Foreskin melanocyte (primary cell): ENCODE measurements at places on chromosomes 2 and 18.

DNA sequence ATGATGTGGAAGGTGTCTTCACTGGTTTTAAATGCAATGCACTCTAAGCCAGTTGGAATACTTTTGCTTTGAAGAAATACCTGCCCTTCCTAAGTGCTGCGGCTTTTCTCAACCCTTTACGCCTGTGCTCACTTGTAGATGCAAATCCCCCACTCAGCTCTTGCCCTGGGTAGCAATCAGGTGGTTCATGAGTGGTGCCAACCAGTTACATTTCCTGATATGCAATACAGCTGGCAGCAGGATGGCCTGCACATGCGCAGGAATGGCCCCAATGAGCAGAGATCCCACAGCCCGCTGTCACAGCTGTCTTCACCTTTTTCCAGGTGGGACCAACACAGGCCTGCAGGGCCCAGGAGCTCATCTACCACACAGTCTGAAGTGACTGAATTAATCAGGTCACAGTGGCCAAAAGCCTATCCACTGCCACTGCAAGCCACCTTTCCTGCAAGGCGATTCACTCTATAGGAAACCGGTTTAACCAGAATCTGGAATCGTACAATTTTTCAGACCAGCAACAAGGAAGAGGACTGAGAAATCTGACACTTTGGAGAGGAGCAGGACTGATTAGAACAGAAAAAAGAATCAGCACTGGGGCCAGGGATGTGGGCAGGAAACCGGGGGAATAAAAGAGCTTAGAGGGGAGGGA, 247.8 kb downstream of the MYT1L start:
- DNase-seq, result no peak

DNA sequence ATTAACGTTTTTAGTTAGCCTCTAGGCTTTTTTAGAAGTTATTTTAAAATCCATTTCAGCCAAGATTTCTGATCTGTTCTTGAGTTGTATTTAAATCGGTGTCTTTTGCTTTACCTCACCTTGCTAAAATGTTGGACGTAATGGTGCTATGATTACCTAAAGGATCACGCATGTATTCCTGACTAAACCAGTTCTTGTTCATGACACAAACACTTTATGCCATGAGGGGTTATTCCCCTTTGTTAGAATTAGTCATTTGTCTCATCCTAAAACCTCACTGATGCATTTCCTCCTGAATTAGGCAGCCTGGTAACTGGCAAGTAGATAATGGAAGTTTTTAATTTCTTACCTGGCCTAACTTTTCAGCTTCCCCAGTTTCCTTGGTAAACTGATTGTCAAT, 185.4 kb upstream of the TANK start:
- no peak for DNase-seq

GRCh38 chr2:171109571-171109970, 51.1 kb downstream of the TLK1 start:
- no peak for DNase-seq

GRCh38 chr18:3367491-3368091, 82.4 kb upstream of the TGIF1 start:
- DNase-seq, result no peak

DNA sequence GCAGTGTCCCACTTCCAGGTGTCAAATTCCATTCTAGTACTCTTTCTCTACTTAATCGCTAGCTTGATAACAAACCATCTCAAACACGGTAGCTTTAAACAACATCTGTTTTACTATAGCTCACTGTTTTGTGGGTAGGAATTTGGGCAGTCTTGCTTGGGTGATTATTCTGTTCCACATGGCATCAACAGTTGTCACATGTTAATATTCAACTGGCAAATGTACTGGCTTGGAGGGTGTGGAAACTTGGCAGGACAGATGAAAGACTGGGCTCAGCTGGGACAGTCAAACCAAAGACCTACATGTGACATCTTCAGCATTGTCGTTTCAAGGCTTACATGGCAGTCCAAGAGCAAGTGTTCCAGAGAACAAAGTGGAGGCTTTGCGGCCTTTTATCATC, 241.8 kb downstream of the PTH2R start:
- DNase-seq, result no peak

DNA sequence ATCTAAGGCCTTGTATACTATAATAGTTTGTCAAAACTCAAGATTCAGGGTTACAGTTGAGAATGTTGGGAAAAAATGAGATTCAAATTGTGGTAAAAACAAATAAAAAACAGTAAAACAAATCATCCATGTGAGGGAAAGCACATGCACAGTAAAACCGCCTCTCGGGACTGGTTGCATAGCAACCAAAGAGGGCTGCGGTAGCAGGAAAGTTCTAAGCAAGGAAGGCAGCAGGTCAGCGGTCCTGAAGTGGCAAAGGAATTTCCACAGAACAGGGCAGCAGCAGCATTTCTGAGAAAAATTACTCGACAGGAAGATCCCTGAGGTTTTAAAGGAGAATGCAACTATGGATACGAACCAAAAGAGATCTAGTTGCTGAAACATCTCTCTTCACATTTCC, 93.7 kb downstream of the DYNAP start:
- no peak for DNase-seq

DNA sequence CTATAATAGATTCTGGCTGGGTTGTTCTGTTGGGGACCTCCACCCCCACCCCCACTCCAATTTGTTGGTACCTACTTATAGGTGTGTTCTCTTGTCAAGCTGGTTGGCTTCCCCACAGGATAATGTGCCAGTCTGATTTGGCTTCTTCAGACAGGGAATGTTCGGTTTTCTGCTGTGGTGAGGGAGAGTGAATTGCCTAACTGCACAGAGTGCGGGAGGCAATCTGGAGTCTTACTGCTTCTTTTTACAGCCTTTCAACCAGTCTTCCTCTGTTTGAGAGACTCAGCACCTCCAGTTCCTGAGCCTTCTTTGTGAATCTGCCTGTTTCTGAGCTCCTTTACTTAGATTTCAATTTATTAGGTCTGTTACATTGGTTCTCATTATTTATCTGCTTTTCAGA, 27.4 kb upstream of the SNORC start:
- DNase-seq, result no peak

- DNase-seq, result no peak
Observed at GRCh38 chr2:16294791-16295190, 354.4 kb downstream of the MYCN start.

DNA sequence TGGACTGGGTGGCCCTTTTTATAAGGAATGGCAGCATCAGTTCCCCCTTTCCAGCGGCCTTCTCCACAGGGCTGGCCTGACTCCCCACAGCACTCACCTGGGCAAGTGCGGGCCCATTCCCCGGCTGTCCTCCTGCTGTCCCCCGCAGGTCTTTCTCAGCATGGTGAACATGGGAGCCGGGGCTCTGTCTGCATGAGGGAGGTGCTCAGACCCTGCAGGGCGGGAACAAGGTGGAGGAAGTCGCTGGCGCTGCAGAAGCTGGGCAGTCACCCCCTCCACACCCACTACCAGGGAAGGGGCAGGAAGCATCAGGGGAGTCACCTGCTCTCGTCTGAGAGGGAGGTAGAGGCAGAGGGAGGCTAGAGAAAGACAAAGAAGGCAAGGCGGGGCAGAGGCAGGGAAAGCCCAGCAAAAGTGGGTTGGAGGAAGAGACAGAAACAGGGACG, 12.2 kb downstream of the HES6 start:
- no peak for DNase-seq

DNA sequence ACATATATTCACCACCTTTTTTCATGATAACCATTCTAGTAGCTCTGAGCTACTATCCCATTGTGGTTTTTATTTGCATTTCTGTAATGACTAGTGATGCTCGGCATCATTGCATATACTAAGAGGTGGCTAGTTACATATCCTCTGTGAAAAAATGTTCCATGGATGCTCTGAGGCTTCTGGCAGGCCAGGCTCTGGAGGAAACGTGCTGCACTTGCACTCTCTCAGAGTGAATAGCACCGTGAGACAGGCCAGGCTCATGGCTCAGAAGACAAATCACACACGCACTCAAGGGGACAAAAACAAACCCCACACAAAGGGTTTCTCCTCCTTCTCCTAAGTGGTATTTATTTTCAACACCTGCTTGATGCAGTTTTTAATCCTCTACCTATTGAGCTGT, 1085.3 kb upstream of the CNTNAP5 start:
- DNase-seq, result no peak

DNA sequence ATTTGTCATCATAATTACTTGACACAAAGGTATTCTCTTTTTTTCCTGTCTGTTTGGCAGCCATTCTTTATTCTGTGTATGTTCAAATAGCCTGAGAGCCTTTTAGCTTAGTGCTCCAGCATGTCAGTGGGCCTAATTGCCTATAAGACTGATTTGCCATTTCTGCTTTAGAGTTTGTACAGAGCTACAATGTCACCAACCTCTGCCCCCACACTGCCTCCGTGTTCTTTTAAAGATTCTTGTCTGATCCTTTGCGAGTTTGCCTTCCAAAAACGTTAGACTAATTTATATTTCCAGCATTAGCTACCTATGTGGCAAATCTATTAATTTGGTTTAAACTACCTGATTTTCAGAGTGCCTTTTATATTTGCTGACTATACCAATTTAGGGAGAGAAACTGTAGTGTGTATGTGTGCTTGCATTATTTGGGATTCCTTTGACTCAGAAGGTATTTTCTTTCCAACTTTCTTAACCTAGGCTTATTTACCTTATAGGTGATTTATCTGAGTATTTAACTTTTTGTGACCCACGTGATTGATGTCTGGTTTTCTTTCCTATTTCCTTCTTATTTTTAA, 70.8 kb downstream of the FAM117B start:
- no peak for DNase-seq

- no peak for DNase-seq
Observed at GRCh38 chr2:120758181-120759144, 22.8 kb downstream of the GLI2 start.
